Stimulated activated CD8-positive, alpha-beta memory T cell treated with anti-CD3 and anti-CD28 coated beads, Interleukin-4, amount 100 ng/mL, for 4 hours (primary cell): ENCODE measurements at places on chromosomes 6 and 20.

DNA sequence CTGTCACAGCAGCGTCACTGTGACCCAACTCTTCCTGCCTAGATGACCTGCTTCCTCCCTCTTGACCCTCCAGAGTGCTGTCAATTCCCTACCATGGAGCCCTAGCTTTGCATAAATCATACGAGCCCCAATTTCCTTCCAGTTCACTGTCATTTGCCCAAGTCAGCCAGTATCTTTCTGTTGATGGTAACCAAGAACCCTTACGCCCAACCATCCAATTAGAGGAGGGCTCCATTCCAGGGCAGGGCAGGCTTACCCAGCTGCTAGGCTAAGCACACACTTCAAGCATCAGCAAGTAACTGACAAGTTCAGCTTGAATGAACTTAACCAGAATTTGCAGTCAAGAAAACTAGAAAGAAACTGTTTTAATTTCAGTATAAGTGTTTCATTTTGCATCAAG lies 25.7 kb downstream of the WFDC3 start:
- no peak for DNase-seq

DNA sequence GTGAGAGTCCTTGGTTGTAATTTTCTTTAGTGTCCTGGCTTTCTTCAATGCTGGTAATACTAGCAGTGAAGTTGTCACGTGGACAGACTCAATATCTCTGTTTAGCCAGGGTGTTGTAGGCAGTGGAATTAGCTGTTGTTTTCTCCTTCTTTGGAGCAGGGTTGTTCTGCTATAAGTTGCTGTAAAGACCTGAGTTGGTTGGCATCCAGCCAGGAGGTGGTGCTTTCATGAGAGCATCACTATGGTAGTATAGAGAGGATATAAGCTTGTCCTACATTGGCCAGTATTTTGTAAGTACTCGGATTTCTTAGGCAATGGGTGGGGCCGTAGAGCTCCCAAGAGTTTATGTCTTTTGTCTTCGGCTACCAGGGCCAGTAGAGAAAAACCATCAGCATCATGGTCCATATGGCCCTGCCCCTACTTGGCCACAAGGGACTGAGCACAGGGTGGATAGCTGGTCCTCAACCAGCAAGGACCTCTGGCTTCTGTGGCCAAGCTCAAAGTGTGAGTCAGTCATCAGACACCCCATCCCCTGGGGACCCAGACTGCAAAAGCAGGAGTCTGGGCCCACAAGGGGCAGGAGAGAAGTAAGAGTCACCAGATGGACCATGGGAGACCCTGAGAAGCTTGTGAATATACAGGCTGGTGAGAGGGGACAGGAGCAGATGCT lies 127.9 kb upstream of the NXT1 start:
- DNase-seq, result no peak

GRCh38 chr20:24784607-24785006 lies 164.5 kb upstream of the CST7 start:
- DNase-seq, result no peak

GRCh38 chr6:113160306-113161017 lies 696.7 kb upstream of the MARCKS start:
- no peak for DNase-seq

GRCh38 chr20:38286586-38287531 lies 17.1 kb upstream of the BPI start:
- no peak for DNase-seq

DNA sequence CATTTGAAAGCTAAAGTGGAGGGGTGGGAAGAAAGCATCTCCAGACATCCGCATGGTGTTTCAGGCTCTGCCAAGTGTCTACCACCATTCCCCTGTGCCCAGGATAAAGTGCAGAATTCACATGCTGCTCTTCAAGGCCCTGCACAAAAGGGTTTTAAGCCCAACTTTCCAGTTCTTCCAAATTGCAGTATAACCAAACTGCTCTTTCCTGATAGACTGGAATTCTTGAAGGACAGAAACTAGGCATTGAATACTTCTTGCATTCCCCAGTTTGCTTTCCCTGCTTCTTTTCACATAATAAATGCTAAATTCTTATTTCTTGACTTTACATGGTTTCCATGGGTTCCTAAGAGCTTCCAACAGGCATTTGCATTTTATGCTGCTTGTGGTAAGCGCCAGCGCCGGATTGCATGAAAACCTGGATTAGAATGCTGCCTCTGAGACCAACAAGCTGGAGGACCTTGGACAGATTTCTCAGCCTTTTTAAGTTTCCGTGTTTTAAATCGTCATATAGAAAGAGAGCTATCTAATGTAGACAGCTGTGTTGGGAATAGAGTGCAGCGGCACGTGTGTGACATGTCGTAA lies 7.9 kb downstream of the SOX4 start:
- no peak for DNase-seq

- no peak for DNase-seq
These were observed 63.1 kb downstream of the VGLL2 start for GRCh38 chr6:117328500-117328899.

DNA sequence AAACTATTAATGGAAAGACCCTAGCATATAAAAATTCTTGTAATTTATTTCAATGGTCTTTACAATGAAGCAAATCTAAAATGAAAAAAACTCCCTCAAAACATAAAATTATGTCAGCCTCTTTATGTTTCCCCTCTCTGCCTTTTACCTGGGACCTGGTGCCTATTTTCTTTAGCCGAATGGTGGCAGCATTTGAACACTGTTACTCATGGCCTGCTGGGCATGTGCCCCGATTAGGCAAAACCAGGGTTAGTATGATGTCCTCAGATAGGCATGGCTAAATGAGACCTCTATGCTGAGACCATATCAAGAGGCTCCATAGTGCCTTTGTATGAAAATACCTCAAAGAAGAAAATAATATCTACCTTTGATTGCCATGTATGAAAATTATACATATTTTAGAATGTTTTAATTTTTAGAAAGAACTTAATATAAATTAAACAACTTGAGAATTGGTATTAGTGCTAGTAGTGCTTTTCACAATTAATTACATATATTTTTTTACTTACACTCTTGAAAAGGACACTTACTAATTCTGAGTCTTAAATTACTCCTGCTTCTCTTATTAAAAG lies 22.5 kb upstream of the C6orf58 start:
- no peak for DNase-seq

DNA sequence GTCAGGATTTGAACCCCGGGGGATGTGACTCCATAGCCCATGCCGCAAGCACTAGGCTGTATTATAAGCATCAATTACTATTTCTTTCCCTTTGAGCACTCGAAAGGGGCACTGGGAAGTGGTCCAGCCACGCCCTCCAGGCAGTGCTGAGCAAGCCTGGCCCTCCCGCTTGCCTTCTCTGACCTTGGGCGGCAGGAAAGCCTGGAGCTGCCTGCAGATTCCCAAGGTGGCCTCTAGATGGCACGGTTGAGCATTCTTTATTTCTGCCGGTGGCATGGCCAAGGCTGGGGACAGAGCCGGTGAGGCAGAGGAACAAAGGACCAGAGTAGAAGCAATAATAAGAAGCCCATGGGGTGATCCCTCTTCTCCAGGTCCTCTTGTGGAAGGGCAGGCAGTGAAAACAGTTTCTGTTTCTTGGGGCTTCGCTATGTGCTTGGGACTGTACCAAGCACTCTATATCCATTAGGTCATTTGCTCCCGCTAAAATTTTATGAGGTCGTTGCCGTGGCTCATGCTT lies 32.0 kb downstream of the ARHGAP40 start:
- peak; percentile 12 for DNase-seq

- no peak for DNase-seq
These were observed 36.4 kb downstream of the TGM2 start for GRCh38 chr20:38128691-38129090.

GRCh38 chr6:41570259-41570615 lies 24.1 kb downstream of the FOXP4 start:
- no peak for DNase-seq

DNA sequence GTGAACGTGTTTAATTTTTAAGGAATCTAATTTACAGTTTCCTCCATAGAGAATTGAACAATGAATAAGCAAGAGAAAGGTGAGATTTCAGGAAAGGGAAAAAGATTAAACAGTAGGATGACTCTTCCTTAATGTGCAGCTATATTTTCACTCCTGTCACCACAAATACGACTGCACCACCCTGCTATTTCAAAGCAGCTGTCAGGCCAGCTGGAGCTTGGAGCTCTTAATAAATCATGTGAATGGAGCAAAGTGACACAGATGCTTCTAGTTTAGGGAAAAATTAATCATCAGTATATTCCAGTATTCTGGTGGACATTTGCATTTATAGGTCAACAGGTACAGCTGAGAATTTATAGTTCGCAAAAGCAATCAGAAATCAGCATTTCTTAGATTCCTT lies 56.5 kb upstream of the PKIB start:
- no peak for DNase-seq

- no peak for DNase-seq
These were observed 50.4 kb downstream of the BLOC1S5 start for GRCh38 chr6:8013763-8014162.

DNA sequence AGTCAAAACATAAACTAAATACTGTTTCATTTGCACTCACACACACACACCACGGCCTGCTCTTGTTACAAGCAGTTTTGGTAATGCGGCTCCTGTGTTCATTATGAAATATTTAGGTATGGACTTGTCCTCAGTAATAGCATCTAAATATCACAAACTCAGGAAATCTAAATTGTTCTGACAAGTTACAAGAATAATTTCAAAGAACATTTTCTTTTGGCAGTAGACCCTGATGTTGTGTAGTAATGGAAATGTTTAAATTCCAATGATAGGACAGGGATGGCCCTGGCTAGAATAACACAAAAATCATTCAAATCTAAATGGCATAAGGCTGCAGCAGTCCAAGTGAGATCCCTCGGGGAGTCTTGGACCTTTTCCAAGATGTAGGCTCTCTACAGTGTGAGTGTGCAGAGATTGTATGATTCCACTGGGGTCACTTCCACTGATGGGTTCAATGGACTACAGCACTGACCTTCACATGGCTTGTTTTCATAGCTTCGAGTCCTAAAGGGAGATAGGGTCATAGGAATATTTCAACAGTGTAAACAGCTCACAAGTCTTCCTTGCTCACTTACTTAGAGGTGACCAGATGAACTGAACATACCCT lies 210.6 kb upstream of the PLCB4 start:
- DNase-seq, result no peak

DNA sequence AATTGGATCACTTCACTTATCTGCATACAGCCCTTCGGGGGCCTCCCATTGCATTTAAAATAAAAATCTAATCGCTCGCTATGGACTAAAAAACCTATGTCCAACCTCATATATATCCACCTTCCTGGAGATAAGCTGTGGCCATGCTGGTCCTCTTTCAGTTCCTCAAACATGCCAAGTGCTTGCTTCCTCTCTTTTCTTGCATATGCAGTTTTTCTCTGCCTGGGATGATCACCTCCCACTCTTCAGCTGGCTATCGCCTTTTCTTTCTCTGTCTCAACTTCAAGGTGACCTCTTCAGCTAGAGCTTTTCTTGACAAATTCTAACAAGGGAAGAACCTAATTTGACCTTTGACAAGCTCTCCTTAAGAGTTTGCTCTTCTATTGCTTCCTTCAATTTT lies 5.6 kb upstream of the TFB1M start:
- no peak for DNase-seq

GRCh38 chr6:73803562-73804241 lies 107.7 kb downstream of the CD109 start:
- no peak for DNase-seq

GRCh38 chr6:37454420-37455140 lies 21.6 kb downstream of the CMTR1 start:
- no peak for DNase-seq
